T47D (cell line): ENCODE measurements at places on chromosomes 1 and 21.

GRCh38 chr1:86757272-86757984 lies 53.1 kb downstream of the SH3GLB1 start:
- DNase-seq = no peak

- DNase-seq = no peak
Observed at GRCh38 chr21:35259457-35259856, 210.4 kb upstream of the RUNX1 start.

DNA sequence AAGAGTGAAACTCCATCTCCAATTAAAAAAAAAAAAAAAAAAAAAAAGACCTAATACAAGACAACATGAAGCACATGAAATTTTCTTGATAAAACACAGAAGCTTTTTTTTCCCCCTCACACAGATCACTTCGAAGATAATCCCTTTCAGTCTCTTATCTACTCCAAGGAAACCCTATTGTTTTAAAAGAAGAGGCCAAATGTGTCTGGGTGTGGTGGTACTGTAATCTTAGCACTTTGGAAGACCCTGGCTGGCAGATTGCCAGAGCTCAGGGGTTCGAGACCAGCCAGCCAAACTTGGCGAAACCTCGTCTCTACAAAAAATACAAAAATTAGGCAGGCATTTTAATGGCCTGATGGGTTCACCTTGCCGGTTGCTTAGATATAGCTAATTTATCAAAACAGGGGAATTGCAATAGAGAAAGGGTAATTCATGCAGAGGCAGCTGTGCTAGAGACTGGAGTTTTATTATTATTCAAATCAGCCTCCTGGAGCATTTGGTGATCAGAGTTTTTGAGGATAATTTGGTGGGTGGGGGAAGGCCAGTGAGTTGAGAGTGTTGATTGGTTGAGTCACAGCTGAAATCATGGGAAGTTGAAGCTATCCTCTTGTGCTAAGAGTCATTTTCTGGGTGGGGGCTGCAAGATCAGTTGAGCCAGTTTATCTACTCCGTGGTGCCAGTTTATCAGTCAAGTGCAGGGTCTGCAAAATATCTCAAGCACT lies 62.5 kb downstream of the SLC16A1 start:
- DNase-seq = no peak

DNA sequence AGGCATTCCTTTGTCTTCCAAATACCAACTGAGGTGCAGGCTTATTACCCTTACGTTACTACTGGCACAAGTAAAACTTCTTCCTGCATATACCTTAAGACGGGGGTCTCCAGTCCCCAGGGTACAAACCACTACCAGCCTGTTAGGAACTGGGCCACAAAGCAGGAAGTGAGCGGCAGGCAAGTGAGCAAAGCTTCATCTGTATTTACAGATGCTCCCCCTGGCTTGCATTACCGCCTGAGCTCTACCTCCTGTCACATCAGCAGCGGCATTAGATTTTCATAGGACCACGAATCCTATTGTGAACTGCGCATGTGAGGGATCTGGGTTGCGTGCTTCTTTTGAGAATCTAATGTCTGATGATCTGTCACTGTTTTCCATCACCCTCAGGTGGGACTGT lies 113.1 kb downstream of the SLC45A1 start:
- DNase-seq = no peak

GRCh38 chr21:24730661-24731060 lies 876.6 kb downstream of the MRPL39 start:
- no peak for DNase-seq

DNA sequence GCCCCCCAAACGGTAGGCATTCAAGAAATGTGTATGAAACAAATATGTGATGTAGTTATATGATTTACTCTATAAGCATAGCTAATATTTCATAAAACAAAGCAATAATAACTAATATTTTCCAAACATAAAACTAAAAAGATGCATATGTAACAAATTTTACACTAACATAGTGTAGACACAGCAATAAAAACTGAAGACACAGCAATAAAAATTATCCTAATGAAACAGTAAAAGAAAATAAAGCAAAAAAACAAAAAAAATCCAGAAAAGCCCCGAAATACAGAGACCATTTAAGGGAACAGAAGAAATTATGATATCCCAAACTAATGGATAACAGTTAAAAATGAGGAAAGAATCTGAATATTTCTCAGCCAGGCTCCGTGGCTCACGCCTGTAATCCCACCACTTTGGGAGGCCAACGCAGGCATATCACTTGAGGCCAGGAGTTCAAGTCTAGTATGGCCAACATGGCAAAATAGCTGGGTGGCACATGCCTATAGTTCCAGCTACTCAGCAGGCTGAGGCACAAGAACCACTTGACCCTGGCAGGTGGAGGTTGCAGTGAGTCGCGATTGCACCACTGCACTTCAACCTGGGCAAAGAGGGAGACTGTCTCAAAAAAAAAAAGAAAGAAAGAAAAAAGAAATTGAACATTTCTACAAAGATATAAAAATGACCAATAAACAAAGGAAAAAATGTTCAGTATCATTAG lies 38.2 kb upstream of the PSMG1 start:
- DNase-seq = no peak

DNA sequence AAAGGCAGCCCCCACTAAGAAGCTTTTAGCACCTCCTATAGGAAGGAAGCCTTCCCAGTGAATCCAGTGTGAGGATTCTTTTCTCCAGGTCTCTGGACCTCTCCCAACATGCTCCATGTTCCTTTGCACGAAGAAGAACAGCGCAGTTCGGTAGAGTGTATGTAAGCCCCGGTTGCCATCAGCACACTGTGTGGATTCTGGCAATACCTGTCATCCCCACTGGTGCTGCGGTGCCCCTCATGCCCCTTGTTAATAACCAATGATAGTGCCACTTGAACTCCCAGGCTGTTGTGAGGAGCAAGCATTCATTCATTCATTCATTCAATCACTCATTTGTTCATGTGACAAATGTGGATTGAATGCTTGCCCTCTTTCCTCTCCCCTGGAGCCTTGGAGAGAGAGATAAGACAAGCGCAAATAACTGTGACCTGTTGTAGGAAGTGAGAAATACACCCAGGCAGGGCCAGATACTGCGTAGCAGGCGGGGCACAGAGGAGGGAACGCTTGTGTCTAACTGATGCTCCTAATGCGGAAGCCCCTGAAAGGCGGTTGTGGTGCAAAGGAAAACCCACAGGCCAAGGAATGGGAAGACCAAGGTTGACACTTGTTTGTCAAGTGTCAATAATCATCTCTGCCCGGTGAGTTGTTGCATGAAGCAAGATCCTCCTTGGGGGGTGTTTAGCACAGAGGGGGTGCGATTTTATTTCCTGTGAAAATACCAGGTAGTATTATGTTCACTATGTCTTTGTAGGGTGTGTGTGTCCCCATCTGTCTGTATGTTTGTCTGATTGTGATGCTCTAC lies 9.8 kb downstream of the LGR6 start:
- DNase-seq = no peak

DNA sequence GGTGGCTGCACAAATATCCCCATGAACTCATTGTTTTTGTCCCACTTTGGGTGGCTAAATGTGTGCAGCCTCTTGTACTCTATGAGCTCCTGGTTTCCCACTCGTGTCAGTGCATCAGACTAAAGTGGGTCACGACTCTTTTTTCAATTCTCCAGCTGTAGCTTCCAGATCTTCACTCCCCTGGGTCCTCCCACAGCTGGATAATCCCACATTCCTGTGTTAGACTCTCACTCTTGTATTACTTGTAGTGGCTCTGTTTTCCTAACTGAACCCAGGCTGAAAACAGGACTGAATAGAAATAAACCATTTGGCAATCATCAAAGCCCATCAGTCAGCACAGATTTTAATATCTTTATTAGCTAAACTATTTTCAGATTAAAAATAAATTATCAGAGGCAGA lies 60.4 kb downstream of the UBE2U start:
- DNase-seq = no peak

- no peak for DNase-seq
Observed at GRCh38 chr21:32425628-32426027, 13.1 kb downstream of the EVA1C start.

GRCh38 chr1:225498549-225499136 lies 70.8 kb upstream of the LBR start:
- no peak for DNase-seq

DNA sequence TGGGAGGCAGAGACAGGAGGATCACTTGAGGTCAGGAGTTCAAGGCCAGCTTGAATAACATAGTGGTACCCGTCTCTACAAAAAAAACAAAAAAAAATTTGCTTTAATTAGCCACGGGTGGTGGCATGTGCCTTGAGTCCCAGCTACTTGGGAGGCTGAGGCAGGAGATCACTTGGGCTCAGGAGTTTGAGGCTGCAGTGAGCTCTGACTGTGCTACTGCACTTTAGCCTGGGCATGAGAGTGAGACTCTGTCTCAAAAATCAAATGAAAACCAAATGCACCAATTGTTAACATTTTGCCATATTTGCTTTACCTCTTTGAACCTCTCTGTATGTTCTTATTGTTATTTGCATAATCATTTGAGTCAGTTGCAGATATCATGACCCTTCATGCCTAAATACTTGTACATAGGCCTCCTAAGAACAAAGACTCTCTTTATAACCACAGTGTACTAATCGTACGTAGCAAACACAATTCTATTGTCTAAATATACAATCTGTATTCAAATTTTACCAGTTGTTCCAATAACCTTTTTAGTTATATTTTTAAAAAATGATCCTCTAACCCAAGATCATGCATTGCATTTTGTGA lies 8.5 kb upstream of the NID1 start:
- DNase-seq = no peak

DNA sequence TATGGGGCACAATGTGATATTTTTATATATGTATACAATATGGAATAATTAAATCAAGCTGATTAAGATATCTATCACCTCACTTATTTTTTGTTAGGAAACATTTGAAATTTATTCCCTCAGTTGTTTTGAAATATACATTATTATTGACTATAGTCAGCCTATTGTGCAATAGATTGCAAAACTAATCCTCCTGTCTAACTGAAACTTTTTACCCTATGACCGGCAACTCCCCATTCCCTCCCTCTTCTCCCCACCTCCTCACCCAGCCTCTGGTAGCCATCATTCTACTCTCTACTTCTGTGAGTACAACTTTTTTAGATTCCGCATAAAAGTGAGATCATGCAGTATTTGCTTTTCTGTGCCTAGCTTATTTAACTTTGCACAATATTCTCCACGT lies 117.7 kb upstream of the SGIP1 start:
- no peak for DNase-seq

DNA sequence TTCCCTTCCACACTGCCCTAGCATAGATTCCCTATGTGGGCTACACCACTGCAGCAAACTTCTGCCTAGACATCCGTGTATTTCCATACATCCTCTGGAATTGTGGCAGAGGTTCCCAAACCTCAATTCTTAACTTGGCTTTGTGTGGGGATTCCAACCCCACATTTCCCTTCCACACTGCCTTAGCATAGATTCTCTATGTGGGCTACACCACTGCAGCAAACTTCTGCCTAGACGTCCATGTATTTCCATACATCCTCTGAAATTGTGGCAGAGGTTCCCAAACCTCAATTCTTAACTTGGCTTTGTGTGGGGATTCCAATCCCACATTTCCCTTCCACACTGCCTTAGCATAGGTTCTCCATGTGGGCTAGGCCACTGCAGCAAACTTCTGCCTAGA lies 31.4 kb downstream of the ZNF670 start:
- no peak for DNase-seq

- no peak for DNase-seq
Observed at GRCh38 chr1:7489586-7489985, 281.5 kb upstream of the VAMP3 start.

- no peak for DNase-seq
Observed at GRCh38 chr1:33234588-33234990, 21.7 kb upstream of the ZNF362 start.

GRCh38 chr1:236119943-236120484 lies 22.3 kb upstream of the GPR137B start:
- no peak for DNase-seq

DNA sequence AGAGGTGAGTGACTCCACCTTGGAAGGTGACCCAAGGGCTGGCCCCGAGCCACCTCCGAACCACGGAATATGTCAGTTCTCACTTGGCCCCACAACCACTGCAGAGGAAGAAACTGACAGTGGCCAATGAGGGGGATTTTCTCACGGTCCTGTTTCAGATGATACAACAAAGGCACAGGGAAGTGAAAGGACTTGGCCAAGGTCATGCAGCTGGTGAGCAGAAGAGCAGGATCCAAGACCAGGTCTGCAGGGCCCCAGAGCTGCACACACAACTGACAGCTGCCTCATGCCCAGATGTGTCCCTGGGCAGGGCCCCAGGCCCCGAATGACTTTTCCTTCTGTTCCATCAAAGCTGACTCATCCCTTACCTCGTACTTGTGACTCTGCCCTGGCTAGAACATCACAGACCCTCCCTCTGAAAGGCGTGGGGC lies 25.8 kb upstream of the EVA1B start:
- DNase-seq = no peak

GRCh38 chr1:198472119-198472518 lies 68.4 kb downstream of the ATP6V1G3 start:
- no peak for DNase-seq

DNA sequence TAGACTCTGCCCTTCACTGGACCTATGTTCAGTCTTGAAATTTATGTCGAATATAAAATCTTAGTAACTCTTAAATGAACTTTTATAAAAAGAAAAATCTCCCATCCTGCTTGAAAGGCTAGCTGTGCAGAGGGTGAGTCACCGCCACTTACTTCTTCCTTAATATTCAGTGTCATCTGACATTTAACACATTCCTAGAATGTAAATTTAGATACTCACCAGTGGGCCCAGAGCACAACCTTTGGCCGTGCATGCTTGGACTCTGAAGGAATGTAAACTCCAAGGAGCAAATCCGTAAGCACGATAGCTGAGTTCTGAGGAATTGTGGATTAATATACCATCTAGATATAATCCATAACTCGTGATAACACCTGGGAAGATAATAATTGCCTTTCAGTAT lies 403.3 kb downstream of the KCTD3 start:
- DNase-seq = no peak

DNA sequence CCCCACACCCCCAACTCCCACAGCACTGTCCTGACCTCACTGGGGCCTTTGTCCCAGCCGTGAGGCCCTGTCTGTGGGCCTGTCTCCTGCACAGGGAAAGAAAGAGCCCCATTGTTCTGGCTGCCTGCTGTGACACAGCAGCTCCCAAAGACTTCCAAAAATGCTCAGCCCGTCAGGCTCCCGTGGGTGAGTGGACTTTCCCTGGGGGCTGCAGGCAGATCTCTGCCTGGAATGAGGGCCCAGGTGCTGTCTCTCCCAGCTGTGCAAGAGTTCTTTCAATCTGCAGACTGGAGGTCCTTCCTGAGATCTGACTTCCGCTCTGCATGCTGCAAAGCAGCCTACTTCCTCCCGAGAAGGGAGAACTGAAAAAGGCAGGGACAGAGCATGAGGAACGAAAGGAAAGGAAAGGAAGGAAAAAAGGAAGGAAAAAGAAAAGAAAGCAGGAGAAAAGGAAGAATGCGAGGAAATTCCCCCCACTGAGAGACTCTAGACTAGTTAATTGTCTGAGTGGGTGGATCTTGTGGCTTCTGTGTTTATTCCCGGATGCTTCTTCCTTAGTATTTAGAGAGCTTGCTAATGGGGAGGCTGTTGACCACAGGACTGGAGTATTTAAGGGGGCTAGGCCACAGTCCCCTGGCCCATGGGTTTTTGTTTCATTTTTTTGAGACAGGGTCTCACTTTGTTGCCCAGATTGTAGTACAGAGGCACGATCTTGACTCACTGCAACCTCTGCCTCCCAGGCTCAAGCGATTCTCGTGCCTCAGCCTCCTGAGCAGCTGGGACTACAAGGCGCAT lies 15.0 kb downstream of the NES start:
- no peak for DNase-seq

- DNase-seq = no peak
Observed at GRCh38 chr1:193537266-193538002, 351.0 kb upstream of the B3GALT2 start.

- DNase-seq = no peak
Observed at GRCh38 chr1:247243524-247244137, 12.2 kb upstream of the VN1R5 start.
